ENCODE measurements at places on chromosomes 7 and 10. TPM values are rescaled to one million over a fixed set of nuclear protein-coding genes. Genes with fewer than 3 reads are reported as not detected.

Gene DYDC2
- polyA plus RNA-seq: not detected

Gene MBLAC1
- 2.1 TPM for polyA plus RNA-seq

Gene TCF7L2
- 9.9 TPM for polyA plus RNA-seq

DNA sequence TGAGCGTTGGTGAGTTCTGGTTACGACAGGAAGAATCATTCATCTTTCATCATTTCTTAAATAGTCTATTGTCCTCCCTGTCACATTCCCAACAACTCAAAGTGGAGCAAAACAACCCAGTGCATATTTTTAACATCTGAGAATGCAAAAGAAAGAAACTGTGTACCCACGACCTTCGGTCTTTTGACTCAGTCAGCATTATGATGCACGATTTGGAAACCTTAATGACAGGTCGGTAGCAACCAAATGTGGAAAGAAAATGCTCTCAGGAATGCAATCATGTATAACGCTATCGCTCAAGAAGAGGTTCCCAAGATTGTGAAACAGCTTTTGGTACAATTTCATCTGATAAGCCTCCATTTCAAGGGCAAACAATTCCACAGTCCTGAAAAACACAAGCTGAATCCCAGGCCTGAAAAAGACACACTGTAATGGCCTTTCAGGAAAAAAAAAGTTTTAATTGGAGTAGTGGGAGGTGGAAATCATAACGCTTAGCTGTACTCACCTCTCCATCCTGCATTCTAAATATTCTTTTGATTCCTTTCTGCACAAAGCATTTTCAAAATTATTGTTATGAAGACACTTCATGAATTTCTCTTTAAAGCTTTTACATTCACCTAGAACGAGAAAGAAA lies 2.6 kb downstream of the COX19 start:
- DNase-seq: no peak

DNA sequence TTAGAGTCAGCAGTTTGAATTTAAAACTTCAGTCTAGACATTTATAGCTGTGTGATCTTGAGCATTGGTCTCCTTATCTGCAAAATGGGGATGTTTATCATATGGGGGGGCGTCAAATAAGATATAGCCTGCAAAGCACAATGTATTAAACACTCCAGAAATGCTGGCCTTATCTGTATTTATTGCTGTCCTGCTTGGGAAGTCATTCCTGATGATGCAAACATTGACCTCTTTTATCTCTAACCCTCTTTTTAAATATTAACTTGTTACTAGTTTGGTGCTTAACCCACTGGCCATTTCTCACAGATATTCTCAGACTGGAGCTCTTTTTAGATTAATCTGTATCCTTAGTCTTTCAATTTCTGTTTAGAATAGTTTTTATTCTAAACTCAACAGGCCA lies 13.2 kb downstream of the MRPS33 start:
- no peak for DNase-seq

- DNase-seq: no peak
Observed at GRCh38 chr7:33874943-33875342, 30.4 kb upstream of the BMPER start.

Data from endothelial cell of umbilical vein (primary cell).